SK-N-SH (cell line): ENCODE measurements at places on chromosomes 7 and 10. TPM values are rescaled to one million over a fixed set of nuclear protein-coding genes. Genes with fewer than 3 reads are reported as not detected.

- DNase-seq = no peak
- H3K36me3 ChIP-seq = peaks cover 69% of the 10 kb centered on the region
- H3K27me3 ChIP-seq = no peaks in the 10 kb centered on the region
- no peaks in the 10 kb centered on the region for H3K4me1 ChIP-seq
- no peak overlapping the region for H3K4me3 ChIP-seq
Observed at GRCh38 chr7:73463260-73463659, 29.7 kb downstream of the FZD9 start.

- no peaks in the 10 kb centered on the region for H3K4me1 ChIP-seq
- no peaks in the 10 kb centered on the region for H3K36me3 ChIP-seq
- no peak overlapping the region for H3K4me3 ChIP-seq
Observed at GRCh38 chr7:148419856-148420832, 170.4 kb upstream of the C7orf33 start.

DNA sequence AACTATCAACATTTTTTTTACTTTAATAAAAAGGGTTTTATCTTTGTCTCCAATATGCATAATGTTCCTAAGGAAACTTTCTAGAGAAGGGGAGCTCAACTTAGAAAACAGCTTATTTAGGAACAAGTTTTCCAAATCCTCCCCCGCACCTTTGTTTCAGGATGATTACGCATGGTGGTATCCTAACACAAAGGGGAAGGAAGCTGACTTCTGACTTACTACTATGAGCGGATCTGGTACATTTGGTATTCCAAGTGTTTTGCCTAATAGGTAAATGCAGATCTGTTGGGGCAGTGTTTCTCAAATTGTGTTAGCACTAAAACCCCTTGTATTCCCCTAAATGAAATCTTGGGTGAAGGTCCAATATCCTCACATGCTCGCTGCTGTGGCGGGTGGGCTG lies 229.3 kb upstream of the KLF14 start:
- DNase-seq = no peak
- H3K27me3 ChIP-seq = no peaks in the 10 kb centered on the region
- no peak overlapping the region for H3K4me3 ChIP-seq
- peaks cover 37% of the 10 kb centered on the region for H3K4me1 ChIP-seq

GRCh38 chr10:85638797-85639196 lies 727.8 kb downstream of the GRID1 start:
- H3K4me1 ChIP-seq = no peaks in the 10 kb centered on the region; the same call in 1 of the 2 replicates
- no peaks in the 10 kb centered on the region for H3K36me3 ChIP-seq
- no peak overlapping the region for H3K4me3 ChIP-seq

The ACHE gene
- polyA plus RNA-seq = 1.8 and 2.1 TPM in 2 replicates

DNA sequence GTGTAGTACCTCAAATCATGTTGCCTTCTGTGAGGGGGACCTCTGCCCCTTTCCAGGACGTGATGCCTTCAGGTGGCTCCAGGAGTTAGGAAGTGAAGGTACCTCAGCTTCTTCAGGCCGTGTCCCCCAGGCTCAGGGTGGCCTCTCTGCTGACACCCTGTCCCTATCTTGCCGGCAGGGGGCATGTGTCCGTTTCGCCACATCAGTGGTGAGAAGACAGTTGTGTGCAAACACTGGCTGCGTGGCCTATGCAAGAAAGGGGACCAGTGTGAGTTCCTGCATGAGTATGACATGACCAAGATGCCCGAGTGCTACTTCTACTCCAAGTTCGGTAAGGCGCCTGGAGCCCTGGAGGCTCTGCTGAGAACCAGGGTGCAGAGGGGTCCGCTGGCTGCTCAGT lies 9.2 kb downstream of the CPSF4 start:
- H3K36me3 ChIP-seq = peaks cover 84% of the 10 kb centered on the region
- no peaks in the 10 kb centered on the region for H3K27me3 ChIP-seq
- H3K4me1 ChIP-seq = no peaks in the 10 kb centered on the region
- no peak overlapping the region for H3K4me3 ChIP-seq

- H3K36me3 ChIP-seq = no peaks in the 10 kb centered on the region
- H3K27me3 ChIP-seq = no peaks in the 10 kb centered on the region
- no peaks in the 10 kb centered on the region for H3K4me1 ChIP-seq
- H3K4me3 ChIP-seq = no peak overlapping the region
- no peak for DNase-seq
- H3K27ac ChIP-seq = no peak overlapping the region
Observed at GRCh38 chr7:26675143-26675887, 189.1 kb downstream of the SKAP2 start.

The PNLIP gene
- not detected in 2 replicates for polyA plus RNA-seq

DNA sequence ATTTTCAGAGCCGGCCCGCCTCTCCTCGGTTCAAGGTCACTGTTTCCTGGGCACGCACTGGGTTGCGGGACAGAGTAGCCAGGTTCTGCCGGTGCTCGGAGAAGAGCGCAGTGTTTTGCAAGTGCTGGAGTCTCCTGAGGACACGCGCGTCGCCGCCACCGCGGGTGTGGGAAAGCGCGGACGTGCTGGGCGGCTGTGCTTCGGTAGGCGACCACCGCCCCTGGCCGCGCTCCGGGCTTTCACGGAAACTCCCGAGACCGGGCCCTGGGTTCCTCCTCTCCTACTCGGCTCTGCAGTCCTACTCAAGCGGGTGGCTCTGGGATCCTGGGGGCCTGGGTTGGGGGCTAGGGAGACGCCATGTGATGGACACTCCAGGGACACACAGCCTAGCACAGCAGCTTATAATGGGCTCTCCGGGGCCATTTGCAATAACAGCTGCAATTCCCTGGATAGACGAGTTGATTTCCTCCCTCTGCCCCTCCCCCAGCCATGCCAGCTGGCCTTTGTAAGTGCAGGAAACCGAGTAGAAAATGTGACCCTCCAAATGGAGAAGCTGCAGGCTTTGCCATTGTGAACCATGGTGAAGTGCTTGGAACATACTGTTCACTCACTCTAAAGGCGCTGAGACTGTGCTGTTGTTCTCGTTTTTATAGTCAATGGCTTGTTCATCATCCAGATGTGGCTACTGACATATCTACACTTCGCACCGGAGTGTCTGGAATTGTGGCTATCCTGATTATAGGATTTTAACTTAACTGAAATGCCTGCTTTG lies 2.1 kb downstream of the FRAT1 start:
- H3K27ac ChIP-seq = no peak overlapping the region
- no peak for DNase-seq
- no peak overlapping the region for H3K4me3 ChIP-seq
- H3K36me3 ChIP-seq = no peaks in the 10 kb centered on the region
- H3K27me3 ChIP-seq = no peaks in the 10 kb centered on the region
- no peaks in the 10 kb centered on the region for H3K4me1 ChIP-seq

The GJD4 gene
- not detected in 2 replicates for polyA plus RNA-seq
